B cell (primary cell): ENCODE measurements at places on chromosomes 7 and 10. TPM values are rescaled to one million over a fixed set of nuclear protein-coding genes. Genes with fewer than 3 reads are reported as not detected.

DNA sequence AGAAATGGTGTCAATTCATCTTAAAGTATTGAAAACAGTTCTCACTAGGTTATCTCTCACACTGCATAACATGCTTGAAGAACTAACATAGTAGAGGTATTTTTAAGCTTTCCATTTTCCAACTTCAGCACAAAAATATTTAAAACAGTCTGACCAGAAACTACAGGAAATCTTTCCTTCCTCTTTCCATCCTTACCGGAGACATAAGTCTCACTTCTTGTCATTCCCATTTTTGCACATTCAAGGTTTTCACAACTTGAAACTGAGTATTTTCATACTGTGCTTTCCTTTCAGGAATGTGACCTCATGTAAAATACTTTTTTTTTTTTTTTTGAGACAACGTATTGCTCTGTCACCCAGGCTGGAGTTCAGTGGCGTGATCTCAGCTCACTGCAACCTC lies 45.2 kb downstream of the ARHGAP12 start:
- peaks cover 6% of the 10 kb centered on the region for H3K4me1 ChIP-seq
- H3K4me3 ChIP-seq, result no peak overlapping the region
- H3K27me3 ChIP-seq, result no peaks in the 10 kb centered on the region
- H3K36me3 ChIP-seq, result no peaks in the 10 kb centered on the region
- no peak overlapping the region for H3K27ac ChIP-seq

DNA sequence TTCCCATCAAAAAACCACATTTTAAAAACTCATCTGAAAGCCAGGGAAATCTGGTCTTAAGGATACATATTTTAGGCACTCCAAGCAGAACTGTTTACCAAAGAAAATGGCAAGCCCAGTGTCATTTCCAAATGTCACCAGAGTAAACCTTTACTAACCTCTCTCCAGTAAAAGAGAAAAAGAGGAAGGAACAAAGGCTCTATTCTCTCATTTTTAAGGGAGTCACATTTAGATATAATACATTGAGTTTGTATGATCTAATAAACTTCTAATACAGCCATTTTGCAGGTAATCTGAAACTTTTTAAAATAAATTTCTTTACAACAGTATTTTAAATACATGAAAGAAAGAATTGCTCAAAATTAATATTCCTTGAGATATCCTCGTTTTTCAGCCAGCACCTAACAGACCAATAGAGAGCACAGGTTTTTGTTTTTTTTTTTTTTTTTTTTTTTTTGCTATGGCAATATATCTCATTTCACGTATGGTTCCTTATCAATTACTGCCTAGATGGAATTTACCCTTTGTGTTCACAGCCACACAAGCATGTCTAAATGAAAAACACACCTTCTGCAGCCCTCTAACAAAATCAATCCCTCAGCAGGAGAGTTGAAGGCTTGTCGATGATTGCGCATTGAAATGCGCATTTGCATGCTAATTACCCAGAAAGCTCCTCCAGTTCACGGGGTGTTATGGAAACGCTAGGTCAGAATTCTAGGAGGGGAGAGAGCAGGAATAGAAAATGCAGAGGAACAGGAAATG lies 39.8 kb upstream of the MSRB2 start:
- no peak overlapping the region for H3K27ac ChIP-seq
- no peak for DNase-seq
- H3K4me3 ChIP-seq, result no peak overlapping the region

DNA sequence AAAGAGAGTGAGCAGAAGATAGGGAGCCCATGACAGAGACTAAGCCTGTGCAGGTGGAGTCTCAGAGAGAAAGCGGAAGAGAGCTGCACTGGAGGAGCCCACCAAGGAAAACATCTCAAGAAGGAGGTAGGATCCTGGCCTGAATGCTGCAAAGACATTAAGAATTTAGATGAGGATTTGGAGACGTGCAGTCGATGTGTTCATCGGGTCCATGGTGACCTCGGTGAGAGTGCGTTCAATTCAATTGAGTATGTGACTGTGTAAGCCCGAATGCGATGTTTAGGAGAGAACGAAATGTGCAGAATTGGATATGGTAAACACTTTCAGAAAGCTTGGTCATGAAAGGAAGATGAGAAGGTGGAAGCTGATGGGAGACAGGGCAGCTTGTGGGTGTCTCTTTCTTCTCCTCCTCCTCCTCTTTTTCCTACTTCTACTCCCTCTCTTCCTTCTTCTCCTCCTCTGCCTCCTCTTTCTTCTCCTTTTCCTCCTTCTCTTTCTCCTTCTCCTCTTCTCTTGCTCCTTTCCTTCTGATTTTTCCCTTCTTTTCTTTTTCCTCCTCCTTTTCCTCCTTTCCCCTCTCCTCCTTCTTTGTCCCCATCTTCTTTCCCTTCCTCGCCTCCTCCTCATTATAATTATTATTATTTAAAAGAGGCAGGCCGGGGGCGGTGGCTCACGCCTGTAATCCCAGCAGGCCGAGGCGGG lies 276.0 kb downstream of the RPS24 start:
- no peak overlapping the region for H3K4me3 ChIP-seq
- H3K4me1 ChIP-seq, result no peaks in the 10 kb centered on the region
- H3K27me3 ChIP-seq, result no peaks in the 10 kb centered on the region
- no peaks in the 10 kb centered on the region for H3K36me3 ChIP-seq
- no peak overlapping the region for H3K27ac ChIP-seq

DNA sequence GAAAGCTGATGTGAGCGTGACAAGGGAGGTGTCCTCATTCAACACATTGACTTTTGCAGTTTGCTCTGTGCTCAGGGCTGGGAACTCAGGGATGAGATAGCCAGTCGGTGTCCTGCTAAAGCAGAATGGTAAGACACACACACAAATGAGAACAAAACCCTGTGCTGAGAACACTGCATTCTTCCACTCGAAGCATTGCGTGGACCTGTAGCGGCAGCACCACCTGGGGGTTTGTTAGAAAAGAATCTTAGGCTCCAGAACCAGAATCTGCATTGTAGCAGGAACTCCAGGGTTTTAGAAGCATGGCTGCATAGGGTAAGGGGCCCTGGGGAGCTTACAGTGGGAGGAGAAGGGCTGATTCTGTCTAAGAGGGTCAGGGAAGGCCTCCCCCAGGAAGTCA lies 21.5 kb upstream of the OGDHL start:
- H3K27ac ChIP-seq, result no peak overlapping the region
- no peak overlapping the region for H3K4me3 ChIP-seq

- H3K27ac ChIP-seq, result no peak overlapping the region
- H3K4me3 ChIP-seq, result no peak overlapping the region
- H3K36me3 ChIP-seq, result peaks cover 12% of the 10 kb centered on the region
- no peaks in the 10 kb centered on the region for H3K4me1 ChIP-seq
- no peak for DNase-seq
- no peaks in the 10 kb centered on the region for H3K27me3 ChIP-seq
These were observed 11.0 kb upstream of the CLCN1 start for GRCh38 chr7:143304938-143305337.

DNA sequence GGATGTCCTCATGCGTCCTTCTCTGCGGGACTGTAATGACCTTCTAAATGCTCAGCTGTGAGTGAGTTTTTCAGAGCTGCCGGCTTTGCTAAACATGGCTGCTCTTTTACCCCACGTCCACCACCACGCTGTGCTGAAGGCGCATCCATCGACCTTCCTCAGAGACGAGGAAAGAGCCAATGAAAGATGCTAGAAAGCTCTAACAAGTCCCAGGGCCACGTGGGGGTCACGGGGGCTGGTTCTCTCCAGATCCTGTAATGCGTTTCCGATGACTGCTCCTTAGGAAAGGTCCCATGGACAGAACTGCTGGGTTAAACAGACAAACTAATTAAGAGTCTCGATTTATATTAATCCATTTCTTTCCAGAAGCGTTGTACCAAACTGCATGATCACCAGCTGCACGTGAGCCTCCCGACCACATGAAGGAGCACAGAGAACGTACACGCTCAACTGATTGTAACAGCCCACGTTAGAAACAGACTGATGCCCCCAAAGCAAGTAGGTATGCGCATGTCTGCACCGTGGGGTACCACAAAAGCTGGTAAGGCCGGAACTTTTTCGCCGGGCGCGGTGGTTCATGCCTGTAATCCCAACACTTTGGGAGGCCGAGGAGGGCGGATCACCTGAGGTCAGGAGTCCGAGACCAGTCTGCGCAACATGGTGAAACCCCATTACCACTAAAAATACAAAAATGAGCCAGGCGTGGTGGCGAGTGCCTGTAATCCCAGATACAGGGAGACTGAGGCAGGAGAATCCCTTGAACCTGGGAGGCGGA lies 109.6 kb downstream of the TCERG1L start:
- no peak for DNase-seq
- no peak overlapping the region for H3K4me3 ChIP-seq
- H3K36me3 ChIP-seq, result no peaks in the 10 kb centered on the region
- no peaks in the 10 kb centered on the region for H3K27me3 ChIP-seq
- H3K27ac ChIP-seq, result no peak overlapping the region

The NODAL gene
- total RNA-seq, result not detected in 2 replicates
